ENCODE measurements at places on chromosomes 2 and 18. TPM values are rescaled to one million over a fixed set of nuclear protein-coding genes. Genes with fewer than 3 reads are reported as not detected.

DNA sequence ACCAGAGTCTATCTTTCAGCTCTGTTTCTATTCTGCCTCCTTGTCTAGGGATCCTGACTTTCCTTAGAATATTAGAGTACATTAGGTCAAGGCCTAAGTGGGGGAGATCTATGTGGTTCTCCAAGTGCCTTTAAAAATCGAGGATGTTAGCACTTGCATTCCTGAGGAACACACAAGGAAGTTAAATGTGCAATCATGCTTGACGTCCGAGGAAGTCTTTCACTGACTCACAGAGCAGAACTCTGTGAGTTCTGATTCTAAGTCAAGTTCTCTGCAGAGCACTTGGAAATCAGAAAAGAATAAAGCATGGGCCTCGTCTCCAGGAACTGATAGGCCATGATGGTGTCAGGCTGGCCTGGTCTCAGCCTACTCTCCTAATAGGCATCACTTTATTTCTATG, 17.2 kb downstream of the FHOD3 start:
- no peak for DNase-seq

GRCh38 chr2:44944952-44945612, 3.6 kb downstream of the SIX3 start:
- DNase-seq, result no peak

DNA sequence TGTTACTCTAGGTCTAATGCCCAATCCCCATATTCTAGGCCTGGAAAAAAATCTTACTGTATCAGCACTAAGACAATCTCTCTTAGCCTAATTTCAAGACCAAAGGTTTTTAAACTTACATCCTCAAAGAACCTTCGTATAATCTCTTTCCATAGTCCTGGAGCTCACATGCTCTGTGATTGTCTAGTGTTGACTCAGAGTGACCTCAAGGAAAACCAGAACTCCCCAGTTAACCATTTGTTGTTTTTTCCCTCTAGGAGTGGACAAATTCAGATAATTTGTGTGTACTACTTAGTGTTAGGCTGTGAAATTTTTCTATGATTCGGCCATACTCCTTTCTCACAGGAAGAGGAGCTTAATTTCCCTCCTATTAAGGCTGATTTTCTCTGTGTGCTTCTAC, 536.1 kb downstream of the SLC4A3 start:
- DNase-seq, result no peak

GRCh38 chr2:208415897-208416296, 9.3 kb downstream of the PTH2R start:
- DNase-seq, result no peak

GRCh38 chr2:178477443-178478129, 814 bp downstream of the FKBP7 start:
- no peak for DNase-seq

DNA sequence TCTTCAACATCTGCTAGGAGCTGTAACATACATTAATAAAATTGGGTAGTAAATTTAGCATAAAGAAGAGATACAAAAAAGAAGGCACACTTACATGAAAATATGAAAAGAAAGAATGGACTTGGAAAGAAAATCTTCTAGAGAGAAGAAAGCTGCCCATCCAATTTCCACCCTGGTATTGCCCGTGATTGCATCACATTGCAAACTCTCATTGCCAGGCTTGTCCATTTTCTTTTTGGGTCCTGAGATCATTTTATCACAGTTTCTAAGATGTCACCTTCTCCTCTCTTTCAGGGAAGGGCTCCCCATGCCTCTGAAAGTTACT, 321.5 kb downstream of the RND3 start:
- DNase-seq, result no peak

DNA sequence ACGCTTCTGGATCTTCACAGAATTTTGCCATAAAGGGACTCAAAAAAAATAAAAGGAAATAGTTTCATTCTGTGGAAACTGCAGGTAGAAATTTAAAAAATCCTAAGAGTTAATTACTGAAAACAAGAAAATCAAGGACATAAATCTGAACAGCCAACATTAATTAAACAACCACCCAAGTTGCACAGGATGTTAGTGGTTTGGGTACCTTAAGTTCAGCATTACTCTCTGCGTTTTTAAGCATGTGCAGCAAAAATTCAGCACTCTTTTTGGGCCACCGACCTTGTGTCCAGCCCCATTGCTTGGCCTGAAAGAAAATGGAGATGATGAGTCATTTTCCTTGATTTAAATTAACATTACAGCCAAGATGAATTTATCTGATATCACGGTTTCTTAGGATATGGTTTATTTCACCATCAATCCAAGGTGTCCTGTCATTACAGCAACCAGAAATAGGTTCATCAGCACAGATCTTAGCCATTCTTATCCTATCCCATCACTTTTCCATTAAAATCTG, 3.3 kb upstream of the C18orf32 start:
- DNase-seq, result no peak

DNA sequence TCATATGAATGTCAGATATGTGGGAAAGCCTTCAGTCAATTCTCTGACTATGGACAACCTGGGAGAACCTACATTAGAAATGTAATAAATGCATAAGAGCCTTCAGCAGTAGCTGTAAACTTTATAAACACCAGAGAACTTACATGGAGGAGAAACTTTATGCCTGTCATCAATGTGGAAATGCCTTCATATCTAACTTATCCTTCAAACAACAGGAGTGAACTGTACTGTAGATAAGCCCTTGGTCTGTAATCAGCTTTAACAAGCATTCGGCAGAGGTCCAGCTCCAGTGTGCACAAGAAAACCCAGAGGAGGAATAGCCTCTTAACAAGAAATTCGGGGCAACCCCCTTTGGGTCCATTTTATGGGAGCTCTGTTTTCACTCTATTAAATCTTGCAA, 14.8 kb upstream of the UXS1 start:
- no peak for DNase-seq

GRCh38 chr2:189633392-189633811, 27.9 kb upstream of the ASNSD1 start:
- no peak for DNase-seq

GRCh38 chr2:4246364-4247131, 543.2 kb downstream of the DCDC2C start:
- DNase-seq, result no peak

Gene RPE
- total RNA-seq, result 71.3 TPM

Gene KCTD1
- total RNA-seq, result 17.9 TPM
